ENCODE measurements at places on chromosomes 12 and 14.

- DNase-seq: no peak
Observed at GRCh38 chr14:99573000-99573330, 31.0 kb downstream of the CCDC85C start.

DNA sequence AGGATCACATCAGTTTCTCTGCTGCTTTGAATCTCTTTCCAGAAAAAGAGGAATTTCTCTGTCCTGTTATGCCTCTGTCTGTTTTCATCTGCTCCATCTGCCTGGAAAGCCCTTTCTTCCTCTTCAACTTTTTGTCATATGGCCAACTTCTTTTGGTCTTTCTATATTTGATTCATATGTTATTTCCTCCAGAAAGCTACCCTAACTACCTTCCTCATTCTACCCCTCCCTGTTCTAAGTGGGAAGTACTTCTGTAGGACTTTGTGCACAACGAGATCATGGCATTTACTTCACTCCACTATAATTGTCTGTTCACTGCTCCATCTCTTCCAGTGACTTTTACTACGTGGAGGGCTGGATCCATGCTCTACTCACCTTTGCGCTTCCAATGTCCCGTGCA lies 5.9 kb downstream of the CLEC4D start:
- DNase-seq: no peak

- no peak for DNase-seq
Observed at GRCh38 chr12:21906919-21907493, 34.2 kb downstream of the ABCC9 start.

DNA sequence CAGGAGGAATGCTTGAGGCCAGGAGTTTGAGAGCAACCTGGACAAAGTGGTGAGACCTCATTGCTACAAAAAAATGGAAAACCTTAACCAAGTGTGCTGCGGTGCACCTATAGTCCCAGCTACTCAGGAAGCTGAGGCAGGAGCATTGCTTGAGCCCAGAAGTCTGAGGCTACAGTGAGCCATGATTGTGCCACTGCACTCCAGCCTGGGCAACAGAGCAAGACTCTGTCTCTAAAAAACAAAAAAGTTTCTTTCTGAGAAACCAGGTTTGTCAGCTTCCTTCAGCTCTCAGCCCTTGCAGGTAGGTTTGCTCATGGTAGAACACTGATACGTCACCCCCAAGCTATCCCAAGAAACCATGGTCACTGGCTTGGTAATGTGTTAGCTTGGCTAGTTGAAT lies 20.0 kb upstream of the MORN3 start:
- no peak for DNase-seq

- no peak for DNase-seq
Observed at GRCh38 chr14:34369648-34370030, 92.4 kb downstream of the SPTSSA start.

- DNase-seq: no peak
Observed at GRCh38 chr12:106924268-106924861, 31.3 kb upstream of the TMEM263 start.

- no peak for DNase-seq
Observed at GRCh38 chr12:94193168-94193567, 44.8 kb downstream of the PLXNC1 start.

GRCh38 chr12:54050482-54050810 lies 3.2 kb upstream of the HOXC4 start:
- no peak for DNase-seq

GRCh38 chr12:110284597-110284996 lies 3.5 kb downstream of the ATP2A2 start:
- DNase-seq: no peak

DNA sequence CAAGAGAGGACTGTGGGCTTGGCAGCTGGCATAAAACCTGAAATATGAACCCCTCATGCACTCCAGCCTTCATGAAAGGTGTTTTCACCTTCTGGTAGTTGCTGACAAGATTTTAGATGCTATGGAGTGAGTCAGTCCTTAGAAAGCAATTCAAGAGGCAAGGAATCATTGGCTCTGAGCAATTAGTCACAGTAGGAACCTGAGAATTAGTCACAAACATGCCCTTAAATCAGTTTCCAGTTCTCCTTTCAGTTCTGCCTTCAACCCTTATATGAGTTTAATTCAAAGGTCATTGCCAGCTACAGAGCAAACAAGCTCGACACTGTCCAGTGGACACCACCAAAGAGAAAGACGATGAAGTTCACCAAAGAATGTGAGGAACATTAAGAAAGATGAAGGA lies 472.3 kb downstream of the GLT1D1 start:
- no peak for DNase-seq

DNA sequence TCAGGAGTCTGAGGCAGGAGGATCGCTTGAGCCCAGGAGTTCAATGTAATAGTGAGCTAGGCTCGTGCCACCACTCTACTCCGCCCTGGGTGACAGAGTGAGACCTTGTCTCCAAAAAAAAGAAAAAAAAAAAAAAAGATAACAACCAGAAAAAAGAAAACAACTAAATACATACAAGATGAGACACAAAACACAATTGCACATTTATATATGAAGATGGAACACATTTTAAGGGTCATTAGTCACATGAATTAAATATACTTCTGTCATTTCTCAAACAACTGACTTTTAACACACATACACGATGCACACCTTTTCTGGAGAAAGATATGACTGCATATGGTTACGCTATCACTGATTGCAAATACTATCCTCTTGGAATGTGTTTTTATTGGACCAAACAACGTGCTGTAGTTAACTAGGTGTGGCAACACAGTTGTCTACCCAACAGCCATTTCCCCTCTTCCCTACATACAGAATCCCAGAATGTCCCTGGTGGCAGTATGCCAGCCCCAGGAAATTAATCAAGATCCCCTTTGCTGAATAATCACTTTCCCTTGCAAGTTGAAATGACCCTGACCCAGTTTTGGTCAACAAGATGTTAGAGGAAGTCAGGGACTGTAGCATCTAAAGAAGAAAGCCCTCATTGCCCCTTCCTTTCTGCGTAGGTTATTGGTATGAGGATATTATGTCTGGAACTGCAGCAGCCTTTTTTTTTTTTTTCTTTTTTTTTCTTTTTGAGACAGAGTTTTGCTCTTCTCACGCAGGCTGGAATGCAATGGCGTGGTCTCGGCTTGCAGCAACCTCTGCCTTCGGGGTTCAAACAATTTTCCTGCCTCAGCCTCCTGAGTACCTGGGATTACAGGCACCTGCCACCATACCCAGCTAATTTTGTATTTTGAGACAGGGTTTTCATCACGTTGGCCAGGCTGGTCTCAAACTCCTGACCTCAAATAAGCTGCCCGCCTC lies 5.6 kb upstream of the MYL6B start:
- DNase-seq: no peak

DNA sequence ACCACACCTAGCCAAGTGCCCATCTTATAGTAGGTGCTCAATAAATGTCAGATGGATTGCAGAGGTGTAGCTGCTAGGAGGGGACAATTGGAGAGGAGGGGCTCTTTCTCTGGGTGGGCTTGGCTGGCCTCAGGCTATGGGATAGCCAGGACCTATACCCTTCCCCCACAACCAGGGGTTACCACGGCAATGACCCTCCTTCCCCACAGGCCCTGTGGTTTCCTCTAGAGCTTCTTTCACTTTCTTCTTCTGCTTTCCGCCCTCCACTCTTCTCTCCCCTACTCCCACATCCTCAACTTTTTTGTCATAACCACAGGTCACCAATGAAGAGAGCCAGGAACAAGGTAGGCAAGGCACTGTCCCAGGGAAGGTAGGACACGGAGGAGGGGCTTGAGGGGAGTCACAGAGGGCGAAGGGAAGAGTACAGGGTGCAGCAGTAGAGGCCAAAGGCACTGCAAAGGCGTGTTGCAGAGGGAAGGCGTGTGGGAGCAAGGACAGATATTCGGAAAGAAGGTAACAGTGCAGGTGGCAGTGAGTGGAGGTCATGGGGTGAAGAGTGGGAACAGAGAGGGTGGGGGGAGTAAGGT lies 1.9 kb upstream of the ITGB7 start:
- DNase-seq: no peak

GRCh38 chr14:92199763-92200162 lies 78.0 kb downstream of the CPSF2 start:
- no peak for DNase-seq

DNA sequence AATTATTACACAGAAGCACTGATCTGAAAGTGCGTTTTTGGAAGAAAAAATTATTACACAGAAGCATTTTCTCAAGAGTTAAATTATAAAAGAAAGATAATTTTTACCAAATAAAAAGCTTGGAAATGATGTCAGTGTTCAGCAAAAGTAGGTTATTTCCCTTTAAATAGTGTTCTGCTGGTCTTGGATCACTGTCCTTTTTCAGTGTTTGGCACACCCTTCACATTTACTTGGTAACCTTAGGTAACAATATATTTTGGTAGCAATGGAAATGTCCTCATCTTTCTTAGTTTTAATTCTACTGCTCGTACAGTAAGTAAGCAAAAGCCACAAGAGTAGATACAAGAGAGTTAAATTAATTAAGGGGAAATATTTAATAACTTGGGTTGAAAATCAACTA lies 40.3 kb downstream of the FERMT2 start:
- DNase-seq: no peak

- no peak for DNase-seq
Observed at GRCh38 chr12:18981732-18982131, 147.8 kb upstream of the PLEKHA5 start.

GRCh38 chr12:96236221-96236822 lies 42.1 kb downstream of the ELK3 start:
- peak; percentile 71 for DNase-seq

GRCh38 chr12:15350643-15351042 lies 28.3 kb downstream of the PTPRO start:
- no peak for DNase-seq

Measured in fibroblast of the conjunctiva (primary cell).